LoVo (cell line): ENCODE measurements at places on chromosomes 7 and 10.

- DNase-seq: no peak
Measured at GRCh38 chr10:99369126-99369525, 40.0 kb downstream of the CNNM1 start.

- DNase-seq: no peak
Measured at GRCh38 chr7:157760004-157760730, 423.4 kb downstream of the DNAJB6 start.

GRCh38 chr7:36795451-36796021, 71.2 kb upstream of the AOAH start:
- DNase-seq: peak; percentile 38

- DNase-seq: no peak
Measured at GRCh38 chr10:111852801-111853200, 330.8 kb downstream of the GPAM start.

GRCh38 chr7:72403458-72404076, 8.6 kb downstream of the CALN1 start:
- DNase-seq: no peak
